ENCODE measurements at places on chromosomes 16 and 17.

GRCh38 chr17:9661027-9661426 lies 15.7 kb downstream of the USP43 start:
- no peak overlapping the region for H3K27ac ChIP-seq
- H3K4me1 ChIP-seq = peaks cover 6% of the 10 kb centered on the region
- H3K27me3 ChIP-seq = peaks cover 8% of the 10 kb centered on the region
- H3K36me3 ChIP-seq = peaks cover 1% of the 10 kb centered on the region
- DNase-seq = no peak

DNA sequence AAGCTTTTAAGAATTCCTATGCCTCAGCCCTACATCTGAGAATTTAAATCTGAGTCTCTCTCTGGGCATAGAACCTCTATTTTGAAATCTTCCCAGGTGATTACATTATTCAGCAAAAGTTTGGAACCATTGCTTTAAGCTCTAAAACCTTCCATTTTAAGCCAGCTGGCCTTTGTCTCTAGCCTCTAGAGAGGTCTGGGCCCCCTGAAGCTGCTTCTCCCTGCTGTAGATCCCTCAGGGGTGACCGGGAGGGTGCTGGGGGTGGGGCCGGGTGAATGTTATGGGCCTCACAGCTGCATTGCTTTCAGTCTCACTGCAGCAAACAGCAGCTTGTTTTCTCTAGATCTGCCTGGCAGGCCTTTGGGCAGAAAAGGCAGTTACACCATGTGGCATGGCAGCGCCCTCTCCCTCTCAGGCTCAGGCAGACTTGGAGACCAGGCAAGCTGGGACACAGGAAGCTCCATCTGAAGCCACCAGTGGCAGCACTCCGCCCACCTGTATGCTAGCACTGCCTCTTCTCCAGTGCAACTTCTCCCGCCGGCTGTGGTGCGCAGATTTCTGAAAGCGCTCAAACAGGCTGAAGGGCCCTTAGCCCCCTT lies 66.3 kb downstream of the MPRIP start:
- no peak overlapping the region for H3K27ac ChIP-seq
- H3K27me3 ChIP-seq = no peaks in the 10 kb centered on the region
- no peak overlapping the region for H3K4me3 ChIP-seq

DNA sequence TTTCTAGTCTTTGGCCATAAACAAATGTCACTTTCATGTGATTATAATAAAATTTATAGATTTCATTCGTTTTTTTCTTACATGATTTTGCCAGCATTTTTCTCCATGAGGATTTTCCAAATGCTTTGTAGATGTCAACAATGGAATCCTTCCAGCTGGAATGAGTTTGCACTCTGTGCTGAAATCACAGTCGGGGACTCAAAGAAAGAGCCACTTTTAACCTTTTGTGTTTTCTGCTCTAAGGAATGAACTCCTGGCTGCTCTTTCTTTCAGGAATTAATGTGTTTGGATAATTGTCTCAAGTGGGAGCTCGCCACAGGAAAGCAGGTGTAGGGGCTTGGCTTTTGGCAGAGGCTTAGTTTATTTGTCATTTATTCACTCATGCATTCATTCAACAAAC lies 372.3 kb upstream of the SALL1 start:
- H3K4me3 ChIP-seq = no peak overlapping the region
- no peak for DNase-seq
- H3K27me3 ChIP-seq = no peaks in the 10 kb centered on the region
- H3K36me3 ChIP-seq = no peaks in the 10 kb centered on the region
- H3K27ac ChIP-seq = no peak overlapping the region

DNA sequence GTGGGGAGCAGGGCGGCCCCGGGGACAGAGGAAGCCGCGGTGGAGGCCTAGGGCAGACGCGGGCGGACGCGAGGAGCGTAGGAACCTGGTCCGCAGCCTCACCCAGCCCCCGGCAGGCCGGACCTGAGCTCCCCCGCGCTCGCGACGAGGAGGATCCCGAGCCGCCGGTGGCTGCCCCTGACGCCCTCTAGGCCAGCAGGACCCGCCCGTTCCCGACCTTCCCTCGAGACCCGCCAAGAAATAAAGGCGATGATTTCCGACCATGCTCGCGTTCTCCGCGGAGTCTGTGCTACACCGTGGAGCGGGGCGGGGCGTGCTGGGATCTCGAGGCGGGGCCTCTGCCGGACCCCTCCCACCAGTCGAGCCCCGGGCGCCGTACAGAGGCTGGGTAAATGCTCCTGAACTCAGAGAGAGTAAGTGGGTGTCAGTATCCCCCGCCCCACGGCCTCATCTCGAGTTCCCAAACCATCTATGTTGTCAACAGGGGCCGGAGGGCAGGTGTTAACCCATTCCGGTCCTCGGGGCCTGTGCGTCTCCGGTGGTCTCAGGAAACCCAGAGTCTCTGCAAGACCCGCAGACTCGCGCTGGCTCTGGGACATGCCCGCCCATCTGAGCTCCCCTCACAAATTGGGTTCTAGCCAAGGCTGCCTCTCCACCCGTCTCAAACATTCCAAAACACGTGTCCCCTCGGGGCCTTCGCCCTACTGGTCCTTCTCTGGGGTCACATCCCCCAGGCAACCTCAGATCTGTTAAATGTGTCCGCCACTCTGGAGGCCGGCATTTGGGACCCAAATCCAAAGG lies 13.7 kb downstream of the SYCE1L start:
- H3K27ac ChIP-seq = no peak overlapping the region
- no peaks in the 10 kb centered on the region for H3K36me3 ChIP-seq
- peak; percentile 71 for DNase-seq
- peaks cover 8% of the 10 kb centered on the region for H3K4me1 ChIP-seq

GRCh38 chr17:55742272-55743102 lies 8.4 kb upstream of the PCTP start:
- no peak overlapping the region for H3K27ac ChIP-seq
- no peaks in the 10 kb centered on the region for H3K4me1 ChIP-seq
- H3K36me3 ChIP-seq = no peaks in the 10 kb centered on the region
- no peak overlapping the region for H3K4me3 ChIP-seq
- peaks cover 49% of the 10 kb centered on the region for H3K27me3 ChIP-seq

DNA sequence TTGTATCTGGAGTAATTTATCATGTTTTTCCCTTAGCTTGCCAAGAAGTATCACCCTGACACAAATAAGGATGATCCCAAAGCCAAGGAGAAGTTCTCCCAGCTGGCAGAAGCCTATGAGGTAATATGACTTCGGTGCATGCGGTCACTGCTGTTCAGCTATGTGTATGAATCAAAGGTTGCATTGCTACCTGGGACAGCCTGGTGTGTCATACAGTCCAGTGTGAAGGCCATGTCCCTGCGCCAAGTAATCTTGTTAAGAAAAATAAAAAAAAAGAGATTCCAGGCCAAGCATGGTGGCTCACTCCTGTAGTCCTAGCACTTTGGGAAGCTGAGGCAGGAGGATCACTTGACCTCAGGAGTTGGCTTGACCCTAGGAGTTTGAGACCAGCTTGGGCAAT lies 11.7 kb downstream of the DNAJA3 start:
- H3K4me1 ChIP-seq = peaks cover 13% of the 10 kb centered on the region
- no peaks in the 10 kb centered on the region for H3K27me3 ChIP-seq
- DNase-seq = no peak

DNA sequence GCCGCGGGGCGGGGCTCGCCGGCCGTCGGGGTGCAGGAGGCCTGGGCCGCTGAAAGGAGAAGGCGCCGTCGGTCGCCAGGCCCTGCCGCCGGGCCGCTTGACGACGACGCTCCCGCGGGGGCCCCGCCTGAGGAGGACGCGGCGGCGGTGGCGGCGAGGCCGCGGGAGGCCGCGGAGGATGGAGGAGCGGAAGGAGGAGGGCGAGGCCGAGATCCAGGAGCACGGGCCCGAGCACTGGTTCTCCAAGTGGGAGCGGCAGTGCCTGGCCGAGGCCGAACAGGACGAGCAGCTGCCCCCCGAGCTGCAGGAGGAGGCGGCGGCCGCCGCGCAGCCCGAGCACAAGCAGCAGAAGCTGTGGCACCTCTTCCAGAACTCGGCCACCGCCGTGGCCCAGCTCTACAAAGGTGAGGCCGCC lies 430 bp downstream of the HAPSTR1 start:
- H3K4me3 ChIP-seq = peak overlapping the region; percentile 80
- H3K27me3 ChIP-seq = no peaks in the 10 kb centered on the region
- H3K4me1 ChIP-seq = peaks cover 29% of the 10 kb centered on the region
- H3K27ac ChIP-seq = peak overlapping the region; percentile 80
- peaks cover 36% of the 10 kb centered on the region for H3K36me3 ChIP-seq
- peak; percentile 70 for DNase-seq

DNA sequence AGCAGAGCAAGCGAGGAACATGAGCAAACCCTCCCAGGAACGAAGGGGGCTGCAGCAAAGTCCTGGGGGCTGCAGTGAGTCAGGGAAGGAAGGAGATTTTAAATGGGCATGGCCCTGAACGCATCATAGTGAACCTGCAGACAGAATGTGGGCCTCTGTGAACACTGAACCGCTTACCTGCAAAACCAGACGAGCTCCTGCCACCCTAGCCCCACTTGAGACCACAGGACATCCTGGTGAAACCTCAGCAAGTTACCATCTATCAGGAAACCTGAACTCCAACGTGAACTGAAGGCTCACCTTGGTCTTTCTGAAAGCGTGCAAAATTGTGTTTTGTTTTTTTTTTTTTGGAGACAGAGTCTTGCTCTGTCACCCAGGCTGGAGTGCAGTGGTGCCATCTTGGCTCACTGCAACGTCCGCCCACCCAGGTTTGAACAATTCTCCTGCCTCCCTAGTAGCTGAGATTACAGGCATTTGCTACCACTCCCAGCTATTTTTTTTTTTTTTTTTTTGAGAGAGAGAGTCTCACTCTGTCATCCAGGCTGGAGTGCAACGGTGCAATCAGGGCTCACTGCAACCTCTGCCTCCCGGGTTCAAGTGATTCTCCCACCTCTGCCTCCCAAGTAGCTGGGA lies 30.8 kb downstream of the FANCA start:
- DNase-seq = peak; percentile 73
- peak overlapping the region; percentile 73 for H3K27ac ChIP-seq
- H3K4me1 ChIP-seq = peaks cover 34% of the 10 kb centered on the region
- no peak overlapping the region for H3K4me3 ChIP-seq
- peaks cover 44% of the 10 kb centered on the region for H3K36me3 ChIP-seq

- H3K36me3 ChIP-seq = no peaks in the 10 kb centered on the region
- peaks cover 33% of the 10 kb centered on the region for H3K4me1 ChIP-seq
- DNase-seq = no peak
- no peak overlapping the region for H3K4me3 ChIP-seq
- H3K27ac ChIP-seq = no peak overlapping the region
These were observed 3.3 kb downstream of the TMEM94 start for GRCh38 chr17:75459590-75460267.

DNA sequence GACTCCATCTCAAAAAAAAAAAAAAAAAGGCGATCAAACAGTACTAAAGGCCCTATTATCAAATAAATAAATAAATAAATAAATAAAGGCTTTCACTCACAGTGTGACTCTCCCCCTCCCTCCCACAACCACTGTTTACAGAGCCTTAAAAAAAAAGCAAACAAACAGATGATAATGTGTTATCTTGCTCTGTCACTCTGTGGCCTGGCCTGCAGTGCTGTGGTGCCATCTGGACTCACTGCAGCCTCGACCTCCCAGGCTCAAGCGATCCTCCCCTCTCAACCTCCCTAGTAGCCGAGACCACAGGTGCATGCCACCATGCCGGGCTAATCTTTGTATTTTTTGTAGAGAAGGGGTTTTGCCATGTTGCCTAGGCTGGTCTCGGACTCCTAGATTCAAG lies 8.1 kb upstream of the NAGLU start:
- DNase-seq = no peak
- H3K4me1 ChIP-seq = peaks cover 56% of the 10 kb centered on the region
- no peak overlapping the region for H3K27ac ChIP-seq
- H3K27me3 ChIP-seq = peaks cover 25% of the 10 kb centered on the region

DNA sequence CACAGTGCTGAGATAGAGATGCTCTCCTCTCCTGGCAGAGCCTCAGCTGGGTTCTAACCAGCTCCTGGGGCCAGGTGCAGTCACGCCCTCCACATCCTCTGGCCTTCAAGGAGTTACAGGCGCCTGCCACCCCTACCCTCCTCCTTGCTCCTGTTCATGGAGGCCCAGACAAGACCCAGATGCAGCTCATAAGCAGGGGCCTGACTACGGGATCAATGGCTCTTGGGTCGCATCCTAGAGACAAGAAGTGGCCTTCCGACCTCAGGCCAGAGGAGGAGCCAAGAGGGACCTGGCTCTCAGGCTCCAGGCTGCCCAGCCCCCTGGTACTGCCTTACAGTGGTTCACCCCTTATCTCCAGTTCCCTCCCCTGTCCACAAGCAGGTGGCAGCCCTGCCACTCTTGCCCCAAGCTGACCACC lies 23.0 kb downstream of the ARHGAP27 start:
- peak overlapping the region; percentile 99 for H3K27ac ChIP-seq
- H3K36me3 ChIP-seq = peaks cover 17% of the 10 kb centered on the region
- H3K27me3 ChIP-seq = no peaks in the 10 kb centered on the region
- no peak for DNase-seq
- peaks cover 45% of the 10 kb centered on the region for H3K4me1 ChIP-seq

GRCh38 chr16:75099738-75100602 lies 16.6 kb downstream of the LDHD start:
- peak overlapping the region; percentile 93 for H3K27ac ChIP-seq
- peaks cover 56% of the 10 kb centered on the region for H3K4me1 ChIP-seq
- peak; percentile 84 for DNase-seq
- H3K27me3 ChIP-seq = no peaks in the 10 kb centered on the region
- peaks cover 7% of the 10 kb centered on the region for H3K36me3 ChIP-seq

DNA sequence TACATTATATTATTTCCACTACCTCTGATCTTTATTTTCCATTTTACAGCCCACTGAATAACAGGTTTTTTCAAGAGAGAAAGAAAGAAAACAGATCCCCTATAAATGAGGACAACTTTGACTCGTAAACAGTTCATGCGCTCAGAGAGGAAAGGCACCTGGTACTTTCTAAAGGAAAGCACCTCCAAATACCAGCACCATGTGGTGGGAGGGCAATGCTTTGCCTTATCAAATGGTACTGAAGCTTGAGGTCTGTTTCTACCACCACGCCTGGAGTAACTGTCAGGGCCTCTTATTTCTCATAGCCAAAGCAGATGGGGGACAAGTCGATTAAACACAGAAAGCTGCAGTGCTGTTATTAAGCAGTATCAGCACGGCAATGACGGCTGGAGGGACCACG lies 510.3 kb upstream of the ZFHX3 start:
- H3K36me3 ChIP-seq = no peaks in the 10 kb centered on the region
- H3K4me3 ChIP-seq = no peak overlapping the region
- H3K4me1 ChIP-seq = no peaks in the 10 kb centered on the region
- DNase-seq = no peak
- H3K27ac ChIP-seq = no peak overlapping the region

GRCh38 chr16:53913920-53914319 lies 210.0 kb downstream of the FTO start:
- no peak for DNase-seq
- H3K27ac ChIP-seq = peak overlapping the region; percentile 68
- peaks cover 8% of the 10 kb centered on the region for H3K4me1 ChIP-seq
- H3K4me3 ChIP-seq = no peak overlapping the region
- no peaks in the 10 kb centered on the region for H3K36me3 ChIP-seq

GRCh38 chr16:57049678-57050077 lies 42.7 kb upstream of the CPNE2 start:
- no peak for DNase-seq
- no peak overlapping the region for H3K27ac ChIP-seq
- H3K36me3 ChIP-seq = peaks cover 45% of the 10 kb centered on the region
- H3K4me1 ChIP-seq = peaks cover 12% of the 10 kb centered on the region
- no peaks in the 10 kb centered on the region for H3K27me3 ChIP-seq

DNA sequence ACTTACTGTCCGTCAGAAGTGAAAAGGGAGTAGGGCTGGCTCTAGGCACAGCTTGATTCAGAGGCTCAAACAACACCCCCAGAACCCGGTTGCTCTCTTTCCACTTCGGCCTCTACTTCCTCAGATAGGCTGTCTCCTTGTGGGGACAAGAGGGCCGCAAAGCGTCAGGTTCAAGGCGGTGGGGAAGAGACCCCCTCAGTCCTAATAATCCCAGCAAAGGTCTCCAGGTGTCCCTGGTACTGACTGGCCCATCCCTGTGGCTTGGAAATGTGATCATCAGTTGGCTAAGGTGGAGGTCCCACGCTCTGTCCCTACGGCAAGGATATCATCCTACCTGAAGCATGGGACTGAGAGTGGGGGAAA lies 26.0 kb downstream of the NGFR start:
- no peaks in the 10 kb centered on the region for H3K36me3 ChIP-seq
- peaks cover 3% of the 10 kb centered on the region for H3K4me1 ChIP-seq
- no peak for DNase-seq
- peaks cover 6% of the 10 kb centered on the region for H3K27me3 ChIP-seq
- no peak overlapping the region for H3K27ac ChIP-seq

Data from activated CD8-positive, alpha-beta memory T cell treated with anti-CD3 and anti-CD28 coated beads, Interleukin-2, amount 10 ng/mL, durations not matched to agents 7 days and 5 days (primary cell).